ENCODE measurements at places on chromosomes 7 and 10. TPM values are rescaled to one million over a fixed set of nuclear protein-coding genes. Genes with fewer than 3 reads are reported as not detected.

The PSMG3 gene
- total RNA-seq: 32.7 TPM

The VKORC1L1 gene
- total RNA-seq: 7.3 TPM

GRCh38 chr7:47937065-47937687, 11.1 kb downstream of the PKD1L1 start:
- DNase-seq: no peak

GRCh38 chr10:89580243-89580642, 44.8 kb upstream of the SLC16A12 start:
- DNase-seq: no peak

DNA sequence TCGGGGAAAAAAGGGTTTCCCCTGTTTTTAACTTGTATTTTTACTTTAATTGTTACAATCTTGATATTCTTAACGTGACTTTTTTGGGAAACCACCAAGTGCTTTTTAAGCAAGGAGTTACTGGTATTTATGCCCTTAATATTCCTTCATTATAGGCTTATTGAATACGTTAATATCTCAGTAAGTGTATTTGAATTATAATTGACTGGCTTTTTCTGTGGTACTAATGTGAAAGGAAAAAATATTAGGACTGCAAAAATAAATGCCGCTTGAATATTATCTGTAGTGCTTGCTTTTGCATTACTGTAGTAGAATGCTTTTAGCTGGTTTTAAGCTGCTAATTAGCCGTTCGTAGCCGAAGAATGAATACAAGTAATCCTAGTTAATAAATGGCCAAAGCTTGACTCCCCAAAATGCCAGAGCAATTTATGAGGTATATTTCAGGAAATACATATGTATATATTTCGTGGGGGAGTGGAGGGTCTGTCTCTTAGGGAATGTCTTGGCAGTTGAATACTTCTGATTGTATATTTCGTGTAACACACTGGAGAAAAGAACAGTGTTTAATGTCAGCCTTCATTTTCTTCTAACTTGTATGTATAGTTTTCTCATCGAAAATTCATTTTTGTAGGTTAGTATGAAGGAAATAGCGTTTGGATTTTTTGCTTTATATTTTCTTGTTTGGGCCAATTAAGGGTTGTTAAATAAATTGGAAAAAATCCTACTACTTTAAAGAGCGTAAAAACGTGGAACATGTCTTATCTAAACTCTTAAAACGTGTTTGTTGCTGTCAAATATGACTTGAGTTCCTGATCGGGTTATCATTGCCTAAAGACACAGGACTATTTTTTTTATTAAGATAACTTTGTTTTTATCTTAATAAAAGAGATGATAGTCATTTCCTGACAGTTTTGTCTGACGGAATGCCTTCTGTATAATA, 1.5 kb downstream of the PDCD4 start:
- DNase-seq: no peak

DNA sequence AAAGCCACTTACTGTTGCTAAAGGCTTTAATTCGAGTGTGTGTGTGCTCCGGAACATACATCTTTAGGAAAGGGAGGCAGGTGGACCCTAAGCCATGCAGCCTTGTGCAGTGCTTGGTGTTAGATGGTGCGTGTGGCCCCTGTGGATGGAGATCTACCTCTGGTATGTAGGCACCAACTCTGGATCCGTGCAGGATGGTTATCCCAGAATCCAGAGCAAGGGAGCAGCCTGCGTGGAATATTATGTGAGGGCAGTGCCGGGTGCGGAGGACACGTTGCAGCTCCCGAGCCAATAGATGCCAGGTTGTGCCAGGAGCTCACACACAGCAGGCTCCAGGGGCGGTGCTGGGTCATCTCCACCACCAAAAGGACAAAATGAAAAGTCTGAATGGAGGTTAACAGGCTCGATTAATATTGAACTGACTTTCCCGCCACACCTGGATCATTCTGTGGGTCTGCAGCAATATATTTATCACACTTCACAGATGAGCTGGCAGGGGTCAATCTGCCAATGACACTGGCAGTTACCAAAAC, 143.0 kb upstream of the NPS start:
- DNase-seq: no peak
